ENCODE measurements at places on chromosomes 6 and 20.
A peak's percentile ranks its signal among the peaks of the same experiment; 100 is the strongest.

- DNase-seq = no peak
Observed at GRCh38 chr6:77492530-77492929, 29.2 kb upstream of the HTR1B start.

DNA sequence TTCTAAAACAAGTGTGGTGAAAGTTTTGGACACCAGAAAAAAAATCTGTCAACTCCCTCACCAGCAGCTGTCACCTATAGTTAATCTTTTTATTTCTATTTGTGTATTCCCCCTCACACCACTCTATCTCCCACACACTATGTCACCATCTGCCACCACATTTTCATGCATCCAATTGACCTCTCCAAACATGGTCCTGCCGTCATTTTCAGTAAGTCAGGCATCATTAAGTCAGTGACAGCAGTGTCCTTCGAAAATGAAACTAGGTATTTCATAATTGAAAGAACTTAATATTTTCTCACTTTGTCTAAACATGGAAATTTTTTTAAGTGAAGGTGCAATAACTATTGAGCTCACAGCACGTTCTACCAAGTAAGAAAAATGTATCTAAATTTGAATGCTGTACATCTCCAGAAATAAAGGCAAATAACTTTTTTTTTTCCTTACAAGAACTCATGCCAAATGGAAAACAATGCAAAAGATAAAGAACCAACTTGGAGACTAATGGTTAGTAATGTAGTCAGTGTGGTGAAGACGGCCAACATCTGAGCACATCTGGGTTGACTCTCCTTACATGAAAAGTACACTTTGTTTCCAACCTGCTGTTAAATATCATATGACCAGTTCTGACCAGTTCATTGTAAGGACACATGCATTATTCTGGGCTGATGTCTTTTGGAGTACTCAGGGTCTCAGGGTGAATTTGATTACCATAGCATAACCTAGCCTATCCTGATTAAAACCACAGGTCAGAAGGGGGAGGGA, 623.3 kb upstream of the MANEA start:
- DNase-seq = no peak

DNA sequence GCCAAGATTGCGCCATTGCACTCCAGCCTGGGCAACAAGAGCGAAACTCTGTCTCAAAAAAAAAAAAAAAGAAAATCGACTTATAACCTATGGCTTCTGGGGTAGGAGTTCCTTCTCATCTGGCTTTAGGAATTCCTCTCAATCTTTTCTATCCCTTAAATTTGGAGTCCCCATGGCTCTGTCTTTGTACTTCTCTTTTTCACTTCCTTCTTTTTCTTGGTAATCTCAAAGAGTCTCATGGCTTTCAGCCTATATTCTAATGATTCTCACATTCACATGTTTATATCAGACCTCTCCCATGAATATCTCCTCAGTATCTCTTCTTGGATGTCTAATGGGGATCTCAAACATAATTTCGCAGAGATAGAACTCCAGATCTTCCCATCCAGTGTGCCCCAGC, 42.8 kb upstream of the RALGAPA2 start:
- DNase-seq = no peak

DNA sequence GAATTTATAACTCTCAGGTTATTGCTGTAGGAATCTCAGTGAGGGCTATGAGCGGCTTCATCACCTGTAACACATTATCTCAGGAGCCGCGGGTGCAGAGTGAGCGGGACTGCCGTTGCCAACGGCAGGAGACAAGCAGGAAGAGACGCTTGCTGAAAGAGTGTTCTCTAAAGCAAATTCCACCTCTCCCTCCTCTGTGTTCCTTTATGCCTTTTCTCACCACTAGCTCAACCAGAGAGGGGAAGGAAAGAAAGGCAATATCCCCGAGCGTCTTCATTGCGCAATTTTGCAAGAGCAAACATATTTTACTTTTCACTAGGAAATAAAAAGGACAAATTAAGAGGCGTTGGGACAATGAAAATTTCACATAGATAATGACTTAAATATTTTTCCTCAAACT, 185.2 kb upstream of the EXOC2 start:
- no peak for DNase-seq

- DNase-seq = no peak
Observed at GRCh38 chr6:4287372-4287771, 152.0 kb upstream of the ECI2 start.

GRCh38 chr6:89567630-89568390, 70.7 kb downstream of the LYRM2 start:
- DNase-seq = no peak

DNA sequence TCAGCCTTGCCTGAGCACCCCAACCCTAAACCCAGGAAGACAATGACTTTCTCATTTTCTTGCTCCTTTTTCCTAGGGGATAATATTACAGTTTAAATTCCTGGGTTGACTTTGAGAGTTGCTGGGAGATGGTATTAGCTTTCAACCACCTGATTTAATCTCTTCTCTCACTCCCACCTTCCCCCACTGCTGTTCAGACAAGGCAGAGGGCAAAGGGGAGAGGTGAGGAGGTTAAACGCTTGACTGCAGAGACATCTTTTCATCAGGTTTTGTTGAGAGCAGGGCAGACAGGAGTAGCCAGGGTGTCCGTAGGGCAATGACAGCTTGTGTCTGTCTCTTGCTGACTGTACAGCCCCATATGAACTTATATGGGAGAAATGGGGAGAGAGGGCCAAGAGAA, 811.2 kb downstream of the MAFB start:
- no peak for DNase-seq

DNA sequence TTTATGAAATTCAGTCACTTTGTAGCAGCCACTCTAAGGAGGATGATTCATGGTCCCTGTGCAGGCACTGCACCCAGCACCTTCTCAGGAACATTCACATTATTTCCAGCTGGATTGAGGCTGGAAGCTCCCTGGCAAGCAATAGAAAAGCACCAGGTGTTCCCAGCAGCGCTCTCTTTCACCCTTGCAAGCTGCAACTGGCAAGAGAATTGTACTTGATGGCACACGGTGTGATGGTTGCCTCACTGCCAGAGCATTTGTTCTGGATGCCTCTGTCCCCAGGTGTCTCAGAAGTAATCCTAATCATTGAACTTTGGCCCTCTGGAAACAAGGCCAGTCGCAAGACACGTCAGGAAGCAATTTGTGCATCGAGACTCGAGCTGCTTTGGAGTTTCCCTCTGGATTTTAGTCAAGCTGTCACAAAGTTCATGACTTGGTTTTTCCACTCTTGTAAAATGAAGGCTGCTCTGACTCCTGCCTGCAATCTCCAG, 24.9 kb upstream of the PHACTR2 start:
- no peak for DNase-seq

- DNase-seq = no peak
Observed at GRCh38 chr6:119172824-119173223, 94.4 kb upstream of the FAM184A start.

DNA sequence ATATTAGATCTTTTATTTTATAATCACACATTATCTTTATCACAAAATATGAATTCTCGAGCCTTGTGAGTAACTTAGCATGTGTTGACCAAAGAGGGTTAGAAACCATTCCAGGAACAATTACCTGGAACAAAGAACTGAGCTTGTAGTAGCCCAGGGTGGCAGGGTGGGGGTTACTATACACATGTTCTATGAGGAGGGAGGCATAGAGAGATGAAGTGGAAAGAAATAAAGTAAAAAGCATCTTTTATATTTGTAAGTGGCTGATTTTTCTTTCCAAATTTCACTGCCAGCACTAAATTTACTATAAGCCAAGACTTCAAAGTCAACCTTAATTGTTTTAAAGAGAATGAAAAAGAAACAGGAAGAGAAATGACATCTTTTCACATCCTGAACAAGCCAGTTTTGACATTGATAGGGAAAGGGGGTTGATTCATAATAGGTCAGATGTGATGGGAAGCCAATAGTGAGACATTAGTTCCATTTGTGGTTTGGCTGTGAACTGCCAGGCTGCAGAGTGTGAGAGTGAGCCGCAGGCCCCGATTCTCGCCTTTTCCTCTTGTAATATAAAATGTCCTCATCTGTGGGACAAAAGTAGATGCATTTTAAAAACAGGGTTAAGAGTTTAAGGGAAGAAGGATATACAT, 52.7 kb upstream of the MYB start:
- no peak for DNase-seq

GRCh38 chr6:25016014-25016720, 80.4 kb upstream of the RIPOR2 start:
- DNase-seq = no peak

DNA sequence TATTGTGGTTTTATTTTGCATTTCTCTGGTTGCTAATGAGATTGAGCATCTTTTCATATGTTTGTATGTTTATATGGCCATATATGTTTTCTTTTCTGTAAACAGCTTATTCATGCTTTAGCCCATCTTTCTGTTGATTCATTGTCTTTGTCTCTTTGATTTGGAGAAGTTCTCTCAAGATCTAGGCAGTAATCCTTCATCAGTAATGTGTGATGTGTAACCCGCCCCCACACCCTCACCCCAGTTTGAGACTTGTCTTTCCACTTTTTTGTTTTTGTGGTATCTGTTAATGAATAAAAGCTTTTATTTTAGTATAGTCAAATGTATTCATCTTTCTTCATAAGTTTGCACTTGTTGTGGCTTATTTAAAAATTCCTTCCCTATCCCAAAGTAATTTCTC, 26.0 kb downstream of the ZC3H12D start:
- DNase-seq = no peak

- DNase-seq = no peak
Observed at GRCh38 chr20:63151554-63152321, 64.2 kb downstream of the YTHDF1 start.

DNA sequence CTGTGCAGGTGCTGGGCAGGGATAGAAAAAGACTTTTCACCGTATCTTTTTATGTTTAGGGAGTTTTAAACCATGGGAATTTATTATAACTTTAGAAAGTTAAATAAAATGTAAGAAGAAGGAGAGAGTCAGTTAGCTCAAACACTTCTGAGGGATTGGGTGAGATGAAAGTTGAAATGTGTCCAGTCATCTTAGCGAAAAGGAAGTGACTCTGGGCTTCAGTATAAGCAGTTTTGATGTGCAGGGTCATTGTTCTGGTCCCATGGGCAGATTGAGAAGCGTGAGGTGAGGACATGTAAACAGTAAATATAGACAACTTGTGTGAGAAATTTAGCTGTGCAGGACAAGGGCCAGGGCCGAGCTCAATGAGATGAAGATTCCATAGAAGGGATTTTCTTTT, 66.9 kb downstream of the TOX2 start:
- no peak for DNase-seq

GRCh38 chr20:15706719-15707118, 866.5 kb downstream of the KIF16B start:
- DNase-seq = no peak

DNA sequence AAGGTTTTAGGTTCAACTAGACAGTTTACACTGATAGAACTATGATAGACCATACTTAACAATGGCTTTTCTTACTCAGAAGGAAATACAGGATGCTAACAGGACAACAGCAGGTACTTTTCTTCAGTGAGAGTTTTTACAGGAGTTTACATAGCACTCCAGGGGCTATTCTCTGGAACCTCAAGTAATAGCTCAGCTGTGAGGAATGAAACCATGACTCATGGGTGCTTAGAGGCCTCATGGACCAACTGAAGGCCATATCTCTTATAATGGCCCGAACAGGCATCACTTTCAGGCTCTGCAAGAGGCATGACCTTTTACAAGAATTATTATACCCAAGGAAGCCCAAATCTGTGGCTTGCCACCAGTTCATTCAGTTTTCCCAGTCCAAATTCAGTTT, 31.8 kb downstream of the TREML1 start:
- no peak for DNase-seq

DNA sequence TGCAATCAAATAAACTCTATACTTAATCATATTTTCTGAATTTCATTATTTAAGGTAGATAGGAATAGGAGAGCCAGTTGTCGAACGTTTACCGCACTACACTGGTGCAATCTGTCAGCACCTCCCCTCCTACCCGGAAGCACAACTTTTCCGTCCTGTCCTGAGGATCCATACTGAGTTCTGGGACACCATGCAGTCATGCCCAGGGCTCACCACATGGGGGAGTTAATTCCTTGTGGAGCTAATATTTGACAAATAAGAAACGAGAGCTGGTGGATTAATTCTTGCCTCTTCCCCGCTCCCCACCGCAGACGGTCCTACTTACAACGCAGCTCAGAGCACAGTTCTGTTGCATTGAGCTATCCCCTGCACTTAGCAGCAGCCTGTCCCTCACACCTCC, 107.7 kb upstream of the RALGAPA2 start:
- DNase-seq = no peak

- no peak for DNase-seq
Observed at GRCh38 chr20:61345656-61346055, 93.6 kb downstream of the CDH4 start.

GRCh38 chr6:100202417-100203194, 208.6 kb upstream of the MCHR2 start:
- DNase-seq = peak; percentile 94

DNA sequence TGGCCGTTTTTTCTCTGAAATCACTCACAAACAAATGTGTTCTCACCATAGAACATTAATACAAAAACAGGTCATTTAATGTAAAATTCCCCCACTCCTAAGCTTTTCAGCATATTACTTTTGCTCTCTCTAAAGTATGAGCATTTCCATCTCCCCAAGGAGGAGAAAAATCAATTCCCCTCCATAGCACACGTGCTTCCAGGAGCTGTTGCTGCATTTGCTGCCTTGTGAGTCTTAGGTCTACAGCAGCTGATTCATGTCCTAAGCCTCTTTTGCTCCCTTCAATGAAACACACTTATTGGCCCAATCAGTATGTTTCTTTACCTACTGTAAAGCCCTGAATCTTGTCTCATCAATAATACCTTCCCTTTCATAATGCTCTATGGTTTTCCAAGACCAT, 6.4 kb upstream of the COL9A1 start:
- no peak for DNase-seq

GRCh38 chr6:131054392-131055250, 8.4 kb downstream of the EPB41L2 start:
- no peak for DNase-seq

GRCh38 chr6:42226161-42226611, 8.5 kb upstream of the MRPS10 start:
- no peak for DNase-seq

GRCh38 chr6:159727717-159728445, 575 bp downstream of the WTAP start:
- DNase-seq = no peak

DNA sequence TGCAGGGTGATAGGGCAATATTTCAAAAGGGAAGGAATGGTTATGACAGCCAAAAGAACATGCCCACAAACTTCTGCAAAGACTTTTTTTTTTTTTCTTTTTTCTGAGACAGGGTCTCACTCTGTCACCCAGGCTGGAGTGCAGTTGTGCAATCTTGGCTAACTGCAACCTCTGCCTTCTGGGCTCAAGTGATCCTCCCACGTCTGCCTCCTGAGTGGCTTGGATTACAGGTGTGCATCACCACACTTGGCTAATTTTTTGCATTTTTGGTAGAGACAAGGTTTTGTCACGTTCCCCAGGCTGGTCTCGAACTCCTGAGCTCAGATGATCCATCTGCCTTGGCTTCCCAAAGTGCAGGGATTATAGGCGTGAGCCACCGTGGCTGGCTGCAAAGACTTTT, 117.6 kb upstream of the ADGRF1 start:
- DNase-seq = no peak
